NCI-H1092 treated with DMSO at 0.1 percent for 48 hours (cell line): ENCODE measurements at places on chromosomes 2 and 18.

GRCh38 chr2:152284398-152284797, 50.6 kb upstream of the FMNL2 start:
- no peak for DNase-seq

DNA sequence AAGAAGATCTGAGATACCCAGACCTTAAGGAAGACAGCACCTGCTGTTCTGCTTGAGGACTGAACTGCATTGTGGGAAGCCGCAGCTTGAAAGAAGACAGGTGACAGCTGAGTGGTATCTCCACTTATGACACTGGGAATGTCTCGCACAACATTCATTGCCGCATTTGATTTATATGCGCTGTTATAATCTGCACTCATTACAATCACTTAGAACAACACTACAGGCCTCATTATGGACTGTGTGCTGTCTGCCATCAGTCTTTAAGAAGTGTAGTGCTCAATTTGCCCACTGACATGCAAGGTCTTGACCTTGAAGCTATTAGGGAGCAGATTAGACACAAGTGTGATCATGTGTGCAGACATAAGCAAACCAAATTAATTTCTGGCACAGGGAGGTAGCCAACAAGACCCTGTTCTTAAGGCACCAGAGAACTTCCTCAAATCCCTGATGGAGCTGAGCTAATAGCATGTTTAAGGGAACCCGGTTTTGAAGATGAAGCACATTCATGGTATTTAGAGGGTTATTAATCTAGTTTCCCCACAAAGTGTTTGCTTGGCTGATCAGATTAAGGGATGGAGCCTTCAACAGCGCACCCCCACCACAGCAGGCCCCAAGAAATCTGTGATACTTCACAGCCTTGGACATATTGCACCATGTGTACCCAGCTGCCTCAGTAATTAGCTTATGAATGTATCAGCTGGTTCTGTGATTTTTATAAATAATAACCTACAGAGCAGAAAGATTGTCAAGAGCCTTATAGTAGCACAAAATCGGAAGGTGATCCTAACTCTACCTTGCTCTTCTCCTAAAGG, 146.8 kb downstream of the SATB2 start:
- DNase-seq, result peak; percentile 91

DNA sequence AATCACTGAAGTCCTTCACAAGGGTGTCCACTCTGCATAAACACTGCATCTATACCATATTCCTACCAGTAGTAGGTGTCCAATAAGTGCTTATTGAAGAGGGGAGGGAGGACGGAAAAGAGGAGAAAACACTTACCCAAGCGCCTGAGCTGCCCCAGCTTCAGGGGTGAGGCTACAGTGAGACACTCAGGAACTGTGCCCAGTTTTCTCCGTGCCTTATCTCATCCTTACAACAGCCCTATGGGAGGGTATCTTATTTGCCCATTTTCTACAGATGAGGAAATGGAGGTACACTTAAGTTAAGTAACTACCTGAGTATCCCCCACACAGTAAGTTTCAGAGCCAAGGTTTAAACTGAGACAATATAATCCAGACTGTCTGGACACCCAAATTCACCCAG, 41.5 kb downstream of the RNF152 start:
- DNase-seq, result no peak

GRCh38 chr2:209276000-209276399, 147.8 kb upstream of the MAP2 start:
- no peak for DNase-seq

- no peak for DNase-seq
Measured at GRCh38 chr2:220365023-220365422, 737.6 kb downstream of the SLC4A3 start.

DNA sequence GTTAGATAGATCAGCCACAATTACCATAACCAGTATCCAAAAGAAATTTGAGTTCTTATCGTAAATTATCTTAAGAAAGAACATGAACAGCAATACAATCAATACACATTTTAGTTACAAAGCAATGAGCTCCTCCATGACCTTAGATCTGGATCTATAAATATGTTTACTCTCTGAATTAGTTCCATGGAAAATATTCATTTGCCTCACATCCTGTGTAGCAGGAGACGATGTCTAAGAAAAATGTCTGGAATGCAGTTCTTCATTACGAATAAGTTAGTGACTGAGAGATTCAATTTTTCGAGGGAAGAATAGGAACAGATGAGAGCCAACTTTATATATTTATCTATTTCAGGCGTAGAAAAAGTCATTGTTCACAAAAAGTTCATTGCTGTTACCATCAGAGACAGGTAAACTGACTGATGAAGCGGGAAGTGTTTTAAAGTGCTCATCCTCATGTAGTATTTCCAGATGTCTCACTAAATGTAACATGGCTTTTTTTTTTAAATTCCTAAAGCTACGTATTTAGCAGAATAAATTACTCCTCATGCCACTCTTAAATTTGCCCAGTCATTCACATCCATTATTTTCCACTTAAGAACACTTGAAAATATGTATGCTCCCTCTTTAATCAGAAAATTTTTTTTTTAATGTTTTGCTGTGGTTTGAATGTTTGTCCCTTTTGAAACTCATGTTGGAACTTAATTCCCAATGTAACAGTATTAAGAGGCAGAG, 106.5 kb upstream of the SCN1A start:
- no peak for DNase-seq
